H9 (cell line): ENCODE measurements at places on chromosomes 5 and 9. TPM values are rescaled to one million over a fixed set of nuclear protein-coding genes. Genes with fewer than 3 reads are reported as not detected.

- no peak overlapping the region for H3K27ac ChIP-seq
- no peaks in the 10 kb centered on the region for H3K36me3 ChIP-seq
- DNase-seq: peak; percentile 61
- no peaks in the 10 kb centered on the region; the same call in 1 of the 2 replicates for H3K4me1 ChIP-seq
- H3K27me3 ChIP-seq: no peaks in the 10 kb centered on the region
Observed at GRCh38 chr5:2686321-2687124, 65.0 kb downstream of the IRX2 start.

- H3K27me3 ChIP-seq: no peaks in the 10 kb centered on the region
- no peak overlapping the region for H3K4me3 ChIP-seq
- no peak for DNase-seq
Observed at GRCh38 chr9:89543621-89544278, 45.8 kb upstream of the SEMA4D start.

DNA sequence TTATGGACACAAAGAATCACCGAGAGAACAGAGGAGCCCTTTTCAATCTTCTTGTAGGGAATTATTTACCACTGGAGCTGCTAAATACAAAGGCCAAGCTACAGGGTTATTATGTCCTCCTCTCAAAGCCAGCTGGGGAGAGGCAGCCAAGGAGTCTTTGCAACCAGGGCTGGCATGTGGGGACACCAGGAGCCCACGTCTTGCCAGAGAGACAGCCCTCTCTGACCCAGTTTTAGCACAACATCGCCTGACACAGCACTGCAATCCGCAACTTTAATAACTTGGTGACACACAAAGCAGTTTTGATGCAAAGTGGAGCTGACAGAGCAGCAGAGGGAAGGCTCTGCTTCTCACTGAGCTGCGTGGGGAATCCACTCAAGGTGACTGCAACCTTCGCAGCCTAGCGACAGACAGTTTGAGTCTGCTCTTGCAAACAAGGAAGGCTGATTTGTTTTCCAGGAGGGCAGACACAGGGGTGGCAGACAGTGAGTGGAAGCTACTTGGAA is 33.6 kb downstream of the TLR4 start:
- no peak for DNase-seq
- H3K27ac ChIP-seq: no peak overlapping the region
- 0 out of 2 replicates have a peak, but pooled peaks cover 2% of the 10 kb centered on the region for H3K4me1 ChIP-seq
- no peak overlapping the region for H3K4me3 ChIP-seq
- no peaks in the 10 kb centered on the region for H3K36me3 ChIP-seq

DNA sequence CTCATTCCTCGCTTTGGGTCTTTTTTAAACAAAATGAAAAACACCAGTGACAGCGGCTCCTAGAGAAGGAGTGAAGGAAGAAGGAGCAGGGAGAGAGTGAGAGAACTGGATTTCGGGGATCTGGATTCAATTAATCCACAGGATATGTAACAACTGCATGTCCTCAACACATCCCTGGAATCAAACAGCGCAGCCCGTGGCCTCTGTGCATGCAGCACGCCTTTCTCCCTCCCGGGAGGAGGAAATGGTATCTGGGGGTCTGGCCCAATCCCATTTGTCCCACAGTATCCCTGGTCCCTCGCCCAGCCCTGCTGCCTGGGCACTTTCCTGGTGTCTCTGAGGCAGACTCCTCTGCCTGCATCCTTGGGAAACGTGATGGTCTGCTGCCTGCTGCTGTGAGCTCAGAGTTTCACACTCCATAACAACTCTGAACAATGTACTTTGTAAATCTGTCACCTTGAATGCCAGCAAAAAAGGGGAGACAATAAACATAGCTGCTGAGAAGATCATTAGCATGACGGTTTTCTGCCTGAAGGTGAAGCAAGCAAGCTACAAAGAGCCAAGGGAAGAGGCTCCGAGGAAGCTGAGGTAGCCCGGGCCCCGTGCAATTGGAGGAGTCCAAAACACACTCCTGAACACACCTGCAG is 56.1 kb downstream of the PTCH1 start:
- H3K4me1 ChIP-seq: peaks cover 6% of the 10 kb centered on the region; the same call in 1 of the 2 replicates
- no peak for DNase-seq
- no peak overlapping the region for H3K27ac ChIP-seq
- peaks cover 71% of the 10 kb centered on the region for H3K36me3 ChIP-seq
- H3K4me3 ChIP-seq: no peak overlapping the region

GRCh38 chr5:94196953-94197352 is 421.5 kb downstream of the KIAA0825 start:
- H3K4me1 ChIP-seq: peaks cover 7% of the 10 kb centered on the region; the same call in 1 of the 2 replicates
- no peak for DNase-seq
- no peaks in the 10 kb centered on the region for H3K27me3 ChIP-seq
- peaks cover 22% of the 10 kb centered on the region for H3K36me3 ChIP-seq
- no peak overlapping the region for H3K4me3 ChIP-seq
- H3K27ac ChIP-seq: no peak overlapping the region

GRCh38 chr9:130333712-130334062 is 68.1 kb downstream of the HMCN2 start:
- DNase-seq: no peak
- H3K27me3 ChIP-seq: no peaks in the 10 kb centered on the region
- H3K27ac ChIP-seq: no peak overlapping the region
- H3K4me1 ChIP-seq: no peaks in the 10 kb centered on the region
- H3K36me3 ChIP-seq: no peaks in the 10 kb centered on the region
- H3K4me3 ChIP-seq: no peak overlapping the region

- H3K4me1 ChIP-seq: no peaks in the 10 kb centered on the region
- H3K27me3 ChIP-seq: no peaks in the 10 kb centered on the region
- H3K36me3 ChIP-seq: peaks cover 33% of the 10 kb centered on the region
- H3K4me3 ChIP-seq: no peak overlapping the region
- no peak for DNase-seq
- no peak overlapping the region for H3K27ac ChIP-seq
Observed at GRCh38 chr9:69857131-69857530, 36.5 kb downstream of the CFAP95 start.

GRCh38 chr5:98794414-98795080 is 21.1 kb downstream of the RGMB start:
- no peak overlapping the region for H3K27ac ChIP-seq
- no peak overlapping the region for H3K4me3 ChIP-seq
- DNase-seq: no peak
- H3K4me1 ChIP-seq: peaks cover 8% of the 10 kb centered on the region; the same call in 1 of the 2 replicates
- peaks cover 13% of the 10 kb centered on the region for H3K36me3 ChIP-seq
- no peaks in the 10 kb centered on the region for H3K27me3 ChIP-seq

DNA sequence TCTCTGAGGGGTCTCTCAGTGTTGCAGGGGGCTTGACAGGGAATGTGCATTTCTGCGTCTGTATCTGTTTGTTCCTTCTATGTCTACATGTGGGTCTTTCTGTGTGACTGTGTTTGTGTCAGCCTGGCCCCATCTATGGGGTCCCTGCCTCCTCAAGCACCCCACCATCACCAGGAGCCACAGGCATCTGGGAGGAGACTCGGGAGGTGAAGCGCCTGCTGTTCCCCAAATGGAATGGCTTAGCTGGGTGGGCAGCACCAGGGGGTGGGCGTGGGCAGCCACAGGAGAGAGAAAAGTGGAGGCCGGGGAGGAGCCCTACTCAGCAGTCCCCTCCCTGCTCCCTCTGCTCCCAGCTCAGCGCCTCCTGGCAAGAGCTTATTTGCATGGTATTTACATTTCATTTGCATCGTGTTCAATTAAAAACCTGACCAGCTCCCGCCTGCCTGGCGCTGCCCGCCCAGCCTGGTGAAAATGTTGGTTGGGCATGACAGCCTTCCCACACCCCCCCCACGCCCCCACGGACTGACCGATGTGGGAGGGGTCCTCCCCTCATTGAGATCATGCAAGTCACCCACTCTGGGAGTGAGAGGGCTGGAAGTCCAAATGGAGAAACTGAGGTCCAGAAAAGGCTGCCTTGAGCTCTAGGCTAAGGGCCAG is 50.5 kb downstream of the CXXC5 start:
- no peak overlapping the region; the same call in 1 of the 2 replicates for H3K4me3 ChIP-seq
- H3K27ac ChIP-seq: no peak overlapping the region
- no peaks in the 10 kb centered on the region; the same call in 1 of the 2 replicates for H3K27me3 ChIP-seq
- peaks cover 2% of the 10 kb centered on the region; the same call in 1 of the 3 replicates for H3K36me3 ChIP-seq

DNA sequence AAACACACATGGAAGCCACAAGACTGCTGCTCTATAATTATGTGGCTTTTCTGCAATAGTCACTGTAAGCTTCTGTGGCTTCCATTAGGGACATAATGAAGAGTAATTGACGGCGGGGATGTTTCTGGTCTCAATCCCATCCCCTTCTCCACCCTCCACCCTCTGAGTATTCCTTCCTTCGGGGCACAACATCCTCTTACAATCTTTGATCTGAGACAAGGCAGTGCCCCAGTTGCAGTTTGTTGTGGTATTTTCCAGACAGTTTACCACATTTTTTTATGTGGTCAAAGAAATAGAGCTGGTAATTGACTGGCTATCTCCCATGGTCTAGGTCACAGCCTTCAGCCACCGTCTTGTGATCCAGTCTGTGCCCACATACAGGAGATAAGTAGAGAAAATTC is 277.7 kb downstream of the NR2F1-AS1 start:
- no peak overlapping the region for H3K27ac ChIP-seq
- no peak for DNase-seq
- peaks cover 2% of the 10 kb centered on the region; the same call in 1 of the 2 replicates for H3K4me1 ChIP-seq
- no peaks in the 10 kb centered on the region for H3K36me3 ChIP-seq

DNA sequence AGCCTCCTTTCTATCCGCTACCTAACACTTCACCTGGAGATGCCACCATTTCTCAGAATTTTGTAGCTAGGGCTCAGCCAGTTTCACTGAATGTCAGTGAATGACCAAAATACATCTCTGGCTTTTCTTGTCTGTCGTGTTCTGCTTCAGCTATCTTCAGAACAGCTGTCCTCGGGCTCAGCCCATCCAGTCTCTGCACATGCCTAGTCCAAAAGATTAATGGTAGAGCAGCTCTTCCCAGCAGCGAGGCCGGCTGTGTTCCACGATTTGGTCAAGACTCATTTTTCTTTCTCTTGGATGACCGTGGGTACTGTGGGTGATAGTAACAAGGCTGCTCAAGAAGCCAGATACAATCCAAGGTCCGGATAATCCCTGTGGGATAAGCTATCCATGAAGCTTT is 342.8 kb downstream of the GABRG2 start:
- H3K4me3 ChIP-seq: no peak overlapping the region
- no peaks in the 10 kb centered on the region for H3K36me3 ChIP-seq
- DNase-seq: no peak
- H3K4me1 ChIP-seq: no peaks in the 10 kb centered on the region
- no peak overlapping the region for H3K27ac ChIP-seq

GRCh38 chr5:52943285-52943684 is 45.9 kb upstream of the ITGA2 start:
- H3K4me3 ChIP-seq: no peak overlapping the region
- no peaks in the 10 kb centered on the region for H3K27me3 ChIP-seq
- DNase-seq: no peak
- no peaks in the 10 kb centered on the region for H3K4me1 ChIP-seq

DNA sequence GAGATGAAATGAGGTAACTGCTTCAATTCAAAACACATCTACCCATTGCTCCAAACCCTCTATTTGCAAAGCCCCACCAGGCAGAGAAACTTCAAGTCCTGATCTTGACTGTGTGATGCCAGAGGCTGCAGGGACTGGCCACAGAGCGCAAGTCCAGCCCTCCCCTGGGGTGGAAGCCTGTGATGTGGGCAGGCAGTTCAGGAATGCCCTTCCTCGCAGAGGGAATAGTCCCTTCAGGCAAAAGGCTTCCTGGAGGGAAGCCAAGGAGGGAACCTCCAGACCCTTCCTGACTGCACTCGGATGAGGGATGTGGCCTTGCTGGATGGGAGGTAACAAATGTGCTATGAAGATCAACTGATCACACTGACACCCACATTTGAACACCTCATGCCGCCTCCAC is 131.2 kb downstream of the SLIT3 start:
- H3K27ac ChIP-seq: no peak overlapping the region

- peaks cover 44% of the 10 kb centered on the region for H3K36me3 ChIP-seq
- no peaks in the 10 kb centered on the region for H3K4me1 ChIP-seq
Observed at GRCh38 chr9:133101356-133102189, 19.5 kb downstream of the RALGDS start.

DNA sequence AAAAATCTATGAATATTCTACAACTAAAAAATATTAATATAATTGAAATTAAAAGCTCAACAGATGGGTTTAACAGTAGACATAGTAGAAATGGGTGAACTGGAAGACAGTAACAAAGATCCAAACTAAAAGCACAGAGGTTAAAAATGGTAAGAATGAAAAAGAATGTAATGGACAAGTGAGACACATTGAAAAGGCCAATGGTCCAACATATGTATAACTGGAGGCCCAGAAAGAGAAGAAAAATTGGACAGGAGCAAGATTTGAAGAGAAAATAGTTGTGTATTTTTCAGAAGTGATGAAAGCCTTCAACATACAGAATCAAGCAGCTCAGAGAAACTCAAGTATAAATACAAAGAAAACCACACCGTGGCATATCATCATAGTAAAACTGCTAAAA is 58.6 kb downstream of the PCDHGC5 start:
- no peaks in the 10 kb centered on the region for H3K27me3 ChIP-seq
- H3K36me3 ChIP-seq: peaks cover 59% of the 10 kb centered on the region
- no peak overlapping the region for H3K27ac ChIP-seq
- H3K4me3 ChIP-seq: no peak overlapping the region

The PHF24 gene
- 0.24 and 0.68 TPM in 2 replicates for total RNA-seq

The ANKRD34B gene
- 0.70 and 0.72 TPM in 2 replicates for total RNA-seq

The CORO2A gene
- total RNA-seq: 15.5 and 15.8 TPM in 2 replicates

The FGD3 gene
- total RNA-seq: 1.7 and 1.8 TPM in 2 replicates
